RWPE2 (cell line): ENCODE measurements at places on chromosomes 4 and X.

DNA sequence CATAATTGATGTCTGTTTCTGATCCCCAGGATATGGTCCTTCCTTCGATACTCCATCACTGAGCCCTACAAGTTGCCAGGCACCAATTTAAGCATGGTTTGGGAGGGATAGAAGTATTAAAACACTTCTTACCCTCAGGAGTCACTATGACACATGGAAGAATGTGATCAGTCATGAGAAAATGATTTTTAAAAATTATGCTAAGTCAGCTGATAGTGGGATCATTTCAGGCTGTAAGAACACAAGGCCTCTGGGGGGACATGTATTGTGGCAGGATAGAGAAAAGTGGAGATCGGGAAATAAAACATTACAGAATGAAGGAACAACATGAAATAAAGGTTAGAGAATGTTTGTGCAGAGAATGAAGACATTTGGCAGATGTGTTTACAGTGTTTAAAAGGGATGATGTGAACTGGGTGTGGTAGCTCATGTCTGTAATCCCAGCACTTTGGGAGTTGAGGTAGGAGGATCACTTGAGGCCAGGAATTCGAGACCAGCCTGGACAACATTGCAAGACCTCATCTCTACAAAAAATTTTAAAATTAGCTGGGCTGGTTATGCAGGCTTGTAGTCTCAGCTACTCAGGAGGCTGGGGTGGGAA lies 64.0 kb downstream of the ELOVL6 start:
- no peak for DNase-seq

- DNase-seq, result no peak
These were observed 46.5 kb upstream of the CPLX1 start for GRCh38 chr4:872241-872981.

DNA sequence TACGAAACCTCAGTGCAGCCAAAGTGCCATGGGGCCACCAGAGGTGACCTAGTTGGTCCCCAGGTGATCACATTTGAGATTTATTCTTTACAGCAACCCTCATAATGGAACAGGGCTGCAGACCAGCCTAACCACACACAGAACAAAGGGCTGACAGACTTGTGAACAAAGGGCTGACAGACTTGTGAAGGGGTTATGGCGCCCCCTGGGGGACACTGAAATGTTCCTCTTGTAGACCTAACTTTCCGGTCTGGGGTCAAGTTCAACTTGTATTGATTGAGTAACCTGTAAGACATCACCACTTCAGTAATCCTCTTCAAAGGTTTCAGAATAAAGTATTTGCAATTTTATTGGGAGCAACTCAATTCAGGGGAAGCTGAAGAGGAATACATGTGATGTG lies 175.9 kb upstream of the RPS6KA3 start:
- DNase-seq, result peak; percentile 40

GRCh38 chr4:19187691-19188090 lies 1064.0 kb upstream of the SLIT2 start:
- no peak for DNase-seq

DNA sequence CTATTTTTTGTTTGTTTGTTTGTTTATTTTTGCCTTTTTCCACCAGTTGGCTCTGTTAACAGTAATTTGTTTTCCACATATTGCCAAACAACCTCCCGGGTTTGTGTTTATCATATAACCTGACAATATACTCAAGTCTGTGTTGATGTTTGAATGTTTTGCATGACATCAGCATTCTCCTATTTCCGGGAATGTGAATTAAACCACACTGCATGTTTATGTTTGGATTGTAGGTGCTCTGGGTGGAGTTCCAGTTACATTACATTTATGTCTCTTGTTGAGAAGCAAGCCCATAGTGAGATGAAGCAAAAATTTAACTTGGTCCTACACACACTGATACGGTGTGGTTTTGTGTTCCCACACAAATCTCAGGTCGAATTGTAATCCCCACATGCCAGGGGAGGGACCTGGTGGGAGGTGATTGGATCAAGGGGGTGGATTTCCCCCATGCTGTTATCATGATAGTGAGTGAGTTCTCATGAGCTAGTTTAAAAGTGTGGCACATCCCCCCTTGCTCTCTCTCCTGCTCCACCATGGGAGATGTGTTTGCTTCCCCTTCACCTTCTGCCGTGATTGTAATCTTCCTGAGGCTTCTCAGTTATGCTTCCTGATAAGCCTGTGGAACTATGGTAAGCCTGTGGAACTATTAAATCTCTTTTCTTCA lies 54.4 kb upstream of the CLNK start:
- DNase-seq, result no peak

GRCh38 chr4:39406763-39407583 lies at the start of gene KLB:
Gene KLB (plus strand): TSS chr4:39406930. CDS start chr4:39406950, 20 bp downstream.
- DNase-seq, result no peak

DNA sequence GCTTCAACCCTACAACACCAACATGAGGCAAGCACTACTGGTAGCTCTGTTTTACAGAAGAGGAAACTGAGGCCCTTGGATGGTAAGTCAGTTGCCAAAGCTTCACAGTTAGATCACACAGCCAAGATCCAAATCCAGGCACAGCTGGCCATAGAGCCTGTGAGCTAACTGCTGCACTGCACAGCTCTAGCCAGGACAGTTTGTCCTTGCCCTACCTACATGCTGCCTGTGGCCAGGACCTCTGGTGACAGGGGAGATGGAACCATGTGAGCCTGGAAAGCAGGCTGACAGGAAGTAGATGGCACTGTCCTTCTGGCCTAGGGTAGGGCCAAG lies 257.8 kb downstream of the FBXW7 start:
- DNase-seq, result no peak

GRCh38 chr4:48538358-48538757 lies 48.3 kb downstream of the ZAR1 start:
- no peak for DNase-seq
